Testis (tissue), 5 donors: ENCODE measurements at places on chromosomes 2 and 18.

- DNase-seq = peak; percentile 91
These were observed at the start of gene HOXD8 for GRCh38 chr2:176128982-176129796. Gene HOXD8, plus strand, starts transcription at chr2:176129705. Its CDS starts 662 bp downstream, at chr2:176130367.

DNA sequence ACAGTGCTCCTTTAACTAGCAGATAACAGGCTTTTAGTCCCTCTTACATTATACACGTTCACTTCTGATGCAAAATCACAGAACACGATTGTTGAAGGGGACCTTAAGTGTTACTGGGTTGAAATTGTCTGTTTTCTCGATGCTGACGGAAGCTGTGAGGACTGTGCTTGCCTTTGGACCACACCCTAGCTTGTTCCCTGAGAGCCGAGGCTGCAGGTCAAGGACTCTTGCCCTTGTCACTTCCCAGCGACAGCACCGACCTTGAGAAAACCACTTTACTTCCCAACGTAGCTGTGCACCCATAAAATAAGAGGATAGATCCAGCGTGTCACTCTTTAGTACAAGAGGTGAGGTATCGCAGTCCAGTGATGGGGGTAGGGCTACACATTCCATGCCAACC, 701.0 kb downstream of the DCDC2C start:
- DNase-seq = no peak

- DNase-seq = no peak
These were observed 158.4 kb downstream of the FMNL2 start for GRCh38 chr2:152493417-152493816.

DNA sequence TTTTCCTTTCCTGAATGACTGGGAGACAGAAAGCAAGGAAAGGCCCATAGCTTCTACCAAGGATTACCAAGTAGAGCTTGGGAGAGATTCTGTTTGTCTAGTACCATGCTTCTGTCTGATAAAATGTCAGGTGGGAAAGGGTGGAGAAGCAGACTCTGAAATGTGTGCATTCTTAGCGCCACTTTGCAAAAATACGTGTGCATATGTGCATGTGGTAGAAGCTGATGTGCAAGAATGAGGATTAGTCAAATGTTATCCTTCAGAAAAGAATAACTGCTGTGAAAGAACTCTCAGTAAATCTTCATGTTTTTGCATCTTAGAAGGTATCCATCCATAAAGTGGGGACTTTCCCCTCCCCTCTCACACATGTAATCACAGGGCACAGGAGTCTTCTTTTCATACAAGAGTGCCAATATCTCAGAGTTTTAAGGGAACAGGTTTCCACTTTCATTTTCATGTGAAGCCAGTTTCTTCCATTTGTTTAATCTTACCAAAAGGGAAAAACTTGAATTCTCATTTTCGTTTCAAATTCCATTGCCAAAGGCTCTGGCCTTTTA, 15.4 kb upstream of the DGKD start:
- no peak for DNase-seq

DNA sequence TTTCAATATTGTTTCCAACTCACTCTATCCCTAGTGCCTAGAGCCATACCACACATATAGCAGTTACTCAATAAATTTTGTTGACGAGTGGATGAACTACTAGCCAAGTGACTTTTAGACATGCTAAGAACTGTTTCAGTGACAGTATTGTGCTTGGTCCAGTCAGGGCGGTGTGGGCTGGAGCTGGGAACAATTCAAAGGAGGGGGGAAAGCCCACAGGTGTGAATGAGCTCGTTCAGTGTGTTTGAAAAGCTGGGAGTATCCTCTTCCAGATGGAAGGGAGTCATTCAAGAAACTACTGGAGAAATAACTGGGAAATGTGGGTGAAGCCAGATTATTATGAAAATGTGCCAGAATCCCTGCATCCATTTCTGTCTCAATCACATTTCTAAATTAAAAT, 1.7 kb upstream of the SERPINE2 start:
- no peak for DNase-seq

- peak; percentile 74 for DNase-seq
These were observed 245.9 kb downstream of the METTL4 start for GRCh38 chr18:2325308-2325849.

DNA sequence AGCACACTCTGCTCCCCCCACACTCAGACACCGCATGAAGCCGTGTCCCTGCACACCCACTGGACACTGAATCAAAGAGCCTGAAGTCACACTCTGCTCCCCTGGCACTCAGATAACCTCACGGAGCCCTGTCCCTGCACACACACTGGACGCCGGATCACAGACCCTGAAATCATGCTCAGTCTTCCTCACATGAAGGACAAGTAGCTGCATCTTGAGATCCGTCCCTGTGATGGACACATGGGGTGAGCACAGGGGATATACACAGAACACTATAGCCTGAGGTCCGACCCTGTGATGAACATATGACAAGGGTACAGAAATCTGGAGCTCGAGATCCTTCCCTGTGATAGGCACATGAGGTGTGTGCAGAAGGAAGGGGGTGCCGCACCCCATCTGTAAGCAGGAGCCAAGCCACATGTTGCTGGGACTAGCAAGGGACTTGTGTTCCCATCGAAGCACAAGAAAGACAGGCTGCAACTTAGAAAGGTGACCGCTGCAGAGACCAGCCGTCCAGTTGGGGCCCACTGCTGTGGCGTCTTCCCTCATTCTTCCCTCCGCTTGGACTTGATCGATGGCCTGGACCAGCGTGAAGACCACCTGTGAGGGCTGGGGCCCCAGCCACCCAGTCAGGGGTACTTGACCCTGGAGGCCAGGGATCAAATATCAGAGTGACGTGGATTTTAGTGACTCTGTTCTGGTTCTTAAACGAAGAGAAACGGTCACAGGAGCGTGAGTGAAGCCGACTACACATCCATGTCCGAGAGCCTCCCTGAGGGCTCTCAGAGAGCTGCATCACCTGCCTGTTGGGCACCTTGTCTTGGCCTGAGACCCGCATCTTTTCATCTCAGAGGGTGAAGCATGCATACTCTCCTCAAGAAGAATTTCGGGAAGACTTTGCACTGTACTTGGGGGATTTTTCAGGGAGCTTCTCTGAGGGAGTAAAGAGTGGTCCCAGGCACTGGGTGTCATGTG, 391.7 kb upstream of the SALL3 start:
- DNase-seq = no peak

- no peak for DNase-seq
These were observed 60.7 kb upstream of the ARHGAP28 start for GRCh38 chr18:6668836-6669235.

DNA sequence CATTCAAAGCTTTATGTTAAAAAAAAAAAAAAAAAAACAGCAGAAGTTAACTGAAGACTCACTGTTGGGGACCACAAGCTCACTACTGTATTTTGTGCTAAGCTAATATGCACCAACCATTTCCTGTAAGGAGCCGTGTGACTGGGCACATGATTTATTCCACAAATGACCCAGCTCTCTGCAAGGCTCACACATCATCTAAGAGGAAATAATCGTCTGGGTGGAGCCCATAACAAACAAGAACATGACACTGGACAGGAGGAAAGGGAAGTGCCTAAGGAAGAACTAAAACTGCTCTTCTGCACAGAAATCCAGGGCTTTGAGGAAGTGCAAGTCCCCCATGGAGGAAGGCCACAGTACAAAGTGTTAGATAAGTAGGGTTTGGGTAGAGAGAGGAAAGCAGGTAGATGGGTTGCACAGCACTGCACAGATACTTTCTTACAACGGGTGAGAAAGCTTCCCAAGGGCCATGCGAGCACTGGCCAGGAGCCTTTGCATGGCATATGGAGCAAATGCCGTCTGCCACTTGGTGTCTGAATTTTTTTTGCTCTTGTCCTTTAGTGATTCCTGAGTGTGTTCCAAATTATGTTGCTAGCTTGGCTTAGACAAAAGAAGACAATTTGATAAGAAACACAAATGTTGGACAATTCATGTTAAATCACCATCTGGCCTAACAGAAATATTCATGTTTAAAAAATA, 24.4 kb downstream of the NFE2L2 start:
- peak; percentile 54 for DNase-seq

DNA sequence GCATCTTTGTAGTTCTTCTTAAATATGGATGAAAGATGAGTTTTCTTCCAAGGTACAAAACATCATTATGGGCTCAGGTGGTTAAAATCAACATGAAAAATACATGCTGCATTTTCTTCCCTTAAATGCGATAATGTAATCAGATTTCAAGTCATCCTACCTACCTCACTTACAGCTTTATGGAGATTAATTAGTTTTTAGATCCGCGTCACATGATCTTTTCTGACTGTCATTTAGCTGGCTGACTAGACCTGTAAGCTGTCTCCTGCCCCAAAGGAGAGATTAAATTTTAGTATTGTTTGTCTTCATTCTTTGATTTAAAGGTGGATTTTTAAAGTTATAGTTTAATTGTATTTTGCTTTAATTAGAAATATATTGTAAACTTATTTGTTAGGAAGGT, 678.0 kb upstream of the ZEB2 start:
- no peak for DNase-seq

DNA sequence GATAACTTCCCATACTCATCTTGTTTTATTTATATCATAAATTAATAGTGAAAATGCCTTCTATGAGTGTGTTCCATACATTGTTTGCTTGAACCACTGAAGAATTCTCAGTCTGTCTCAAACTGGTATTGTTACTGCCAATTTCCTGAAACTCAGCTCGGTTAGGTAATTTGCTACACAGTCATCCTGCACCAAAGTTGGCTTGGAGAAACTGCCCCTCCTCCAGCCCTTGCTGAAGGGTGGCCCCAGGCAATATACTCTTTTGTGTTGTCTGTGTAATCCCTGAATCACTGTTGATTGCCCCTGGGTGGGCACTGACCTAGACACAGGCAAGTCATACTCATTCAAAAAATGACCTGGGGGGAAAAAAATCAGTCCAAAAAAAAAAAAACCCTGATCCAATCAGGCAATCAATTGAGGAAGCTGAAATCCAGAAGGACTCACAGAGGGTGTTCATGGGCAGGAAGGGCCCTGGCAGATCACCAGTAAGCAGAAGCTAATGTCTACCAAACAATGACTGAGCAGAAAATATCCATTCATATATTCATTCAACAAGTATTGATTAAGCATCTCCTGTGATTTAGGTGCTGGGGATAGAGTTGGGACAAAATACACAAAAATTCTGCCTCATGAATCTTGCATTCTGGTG, 3.8 kb upstream of the SESTD1 start:
- DNase-seq = no peak

DNA sequence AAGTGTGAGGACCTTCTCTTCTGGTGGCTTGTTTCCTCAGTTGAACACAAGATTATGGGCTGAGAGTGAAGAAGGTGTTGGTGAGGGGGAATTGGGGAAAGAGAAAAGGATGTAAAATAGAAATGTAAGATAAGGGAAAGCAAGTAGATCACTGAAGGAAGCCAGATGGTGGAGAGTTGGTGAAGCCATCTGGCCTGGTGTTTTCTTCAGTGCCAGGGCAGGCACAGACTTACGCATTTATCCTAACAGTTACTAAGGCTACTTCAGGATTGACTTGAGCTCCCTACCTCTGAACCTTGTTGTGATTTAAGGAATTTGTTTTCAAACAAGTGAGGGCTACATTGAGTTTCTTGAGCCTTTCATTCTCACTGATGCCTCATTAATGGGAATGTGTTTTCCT, 113.8 kb downstream of the GALNT1 start:
- no peak for DNase-seq

DNA sequence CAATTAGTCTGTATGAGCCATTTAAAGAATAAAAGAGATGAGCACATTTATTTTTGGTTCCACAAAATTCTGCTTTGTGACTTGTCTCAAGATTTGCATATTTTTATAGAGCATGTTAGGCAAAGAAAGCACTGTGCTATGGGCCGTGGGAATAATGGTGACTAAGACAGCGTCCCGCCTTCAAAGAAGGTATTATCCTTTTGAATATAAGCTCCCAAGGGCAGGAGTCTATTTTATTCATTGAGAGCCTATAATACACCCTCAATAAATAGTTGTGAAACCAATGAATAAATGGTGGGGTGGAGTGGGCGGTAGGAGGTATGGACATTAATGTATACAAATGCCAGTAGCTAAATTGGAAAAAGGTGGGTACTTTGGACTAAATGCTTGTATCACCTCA, 20.5 kb upstream of the TCF4 start:
- no peak for DNase-seq

- no peak for DNase-seq
These were observed 93.5 kb downstream of the ZNF516 start for GRCh38 chr18:76401498-76401897.

DNA sequence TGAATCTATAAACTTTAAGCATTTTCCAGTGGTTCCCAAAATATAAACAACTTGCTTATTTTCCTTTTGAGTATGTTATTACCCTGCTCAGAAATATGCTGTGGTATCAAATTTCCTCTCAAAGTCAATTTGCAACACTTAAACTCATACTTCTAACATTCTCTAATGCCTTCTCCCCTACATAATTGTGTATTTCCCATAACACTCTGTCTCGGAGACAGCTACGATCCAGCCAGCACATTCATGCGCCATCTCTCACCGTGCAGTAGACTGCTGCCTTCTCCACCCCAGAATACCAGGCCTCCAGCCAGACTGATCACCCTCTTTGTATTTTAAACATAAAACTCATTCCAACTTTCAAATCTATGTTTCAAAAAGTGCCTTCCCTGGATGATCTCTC, 41.8 kb downstream of the TIMM21 start:
- DNase-seq = no peak

DNA sequence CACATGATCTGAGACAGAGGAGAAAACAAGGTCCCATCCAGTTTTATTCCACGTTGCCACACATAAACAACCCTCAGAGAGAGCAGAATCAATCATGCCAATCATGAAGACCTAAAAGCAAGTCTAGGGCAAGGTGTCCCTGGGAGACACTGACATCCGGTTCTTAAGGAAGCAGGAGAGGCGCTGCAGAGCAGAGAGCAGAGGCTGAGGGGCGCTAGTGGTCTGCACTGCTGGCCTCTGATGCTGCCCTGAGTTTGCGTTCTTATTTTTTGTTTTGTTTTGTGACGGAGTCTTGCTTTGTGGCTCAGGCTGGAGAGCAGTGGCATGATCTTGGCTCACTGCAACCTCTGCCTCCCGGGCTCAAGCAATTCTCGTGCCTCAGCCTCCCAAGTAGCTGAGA, 83.3 kb downstream of the SMIM21 start:
- no peak for DNase-seq

DNA sequence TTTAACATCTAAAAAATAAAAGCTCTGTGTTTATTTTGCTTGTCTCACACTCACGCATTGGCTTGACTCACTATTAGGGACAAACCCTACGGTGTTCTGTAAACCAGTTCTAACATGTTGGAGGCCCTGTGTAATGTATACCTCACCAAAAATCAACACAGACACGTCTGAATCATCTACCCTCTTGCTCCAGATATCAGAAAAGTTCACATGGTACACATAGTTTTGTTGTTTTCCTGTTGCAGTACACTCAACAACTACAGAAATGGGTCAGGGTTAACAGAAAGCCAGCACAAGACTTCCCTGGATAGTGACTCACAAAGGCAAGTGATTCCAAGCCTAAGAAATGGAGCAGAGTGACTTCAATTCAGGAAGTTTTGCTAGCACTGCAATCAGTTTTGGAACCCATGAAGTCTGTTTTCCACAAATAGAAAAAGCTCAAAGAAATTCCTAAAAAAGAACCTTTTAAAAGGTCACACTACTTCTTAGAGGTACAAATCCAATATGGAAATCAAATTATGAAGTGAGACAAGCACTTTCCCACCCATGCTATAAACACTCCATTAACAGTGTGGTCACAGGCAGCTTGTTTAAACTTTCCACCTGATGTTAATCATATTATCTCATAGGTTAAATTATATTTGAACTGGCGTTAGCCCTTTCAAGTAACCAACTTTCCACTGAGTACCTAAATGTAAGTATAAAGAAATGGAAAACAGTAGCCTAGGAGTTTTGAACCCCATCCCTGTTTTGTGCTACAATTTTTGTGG, 87.4 kb downstream of the GAREM1 start:
- no peak for DNase-seq

- DNase-seq = no peak
These were observed 228.0 kb downstream of the CYP26B1 start for GRCh38 chr2:71919708-71920107.

- no peak for DNase-seq
These were observed 61.0 kb downstream of the SPP2 start for GRCh38 chr2:234111523-234111922.
